ENCODE measurements at places on chromosomes 6 and 20.
A peak's percentile ranks its signal among the peaks of the same experiment; 100 is the strongest.

- no peak for DNase-seq
These were observed 378.0 kb downstream of the CD109 start for GRCh38 chr6:74073999-74074398.

- no peak for DNase-seq
These were observed 32.5 kb downstream of the KDM1B start for GRCh38 chr6:18187701-18188100.

DNA sequence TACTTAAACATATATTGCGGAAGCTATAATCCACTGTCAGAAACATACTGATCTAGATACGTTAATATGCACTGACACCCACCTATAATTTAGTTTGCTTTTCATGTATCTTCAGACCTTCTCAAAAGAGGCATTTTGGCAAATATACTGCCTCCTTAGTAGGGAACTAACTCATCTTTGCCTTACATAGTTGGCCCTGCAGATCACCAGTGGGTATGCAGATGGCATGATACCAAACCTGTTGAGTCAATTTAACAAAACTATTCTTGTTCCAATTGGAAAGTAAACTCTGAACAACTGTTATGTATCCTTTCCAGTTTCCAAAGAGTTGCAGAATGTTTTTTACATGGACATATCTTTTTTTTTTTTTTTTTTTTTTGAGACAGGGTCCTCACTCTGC is 35.6 kb upstream of the TBC1D20 start:
- no peak for DNase-seq

DNA sequence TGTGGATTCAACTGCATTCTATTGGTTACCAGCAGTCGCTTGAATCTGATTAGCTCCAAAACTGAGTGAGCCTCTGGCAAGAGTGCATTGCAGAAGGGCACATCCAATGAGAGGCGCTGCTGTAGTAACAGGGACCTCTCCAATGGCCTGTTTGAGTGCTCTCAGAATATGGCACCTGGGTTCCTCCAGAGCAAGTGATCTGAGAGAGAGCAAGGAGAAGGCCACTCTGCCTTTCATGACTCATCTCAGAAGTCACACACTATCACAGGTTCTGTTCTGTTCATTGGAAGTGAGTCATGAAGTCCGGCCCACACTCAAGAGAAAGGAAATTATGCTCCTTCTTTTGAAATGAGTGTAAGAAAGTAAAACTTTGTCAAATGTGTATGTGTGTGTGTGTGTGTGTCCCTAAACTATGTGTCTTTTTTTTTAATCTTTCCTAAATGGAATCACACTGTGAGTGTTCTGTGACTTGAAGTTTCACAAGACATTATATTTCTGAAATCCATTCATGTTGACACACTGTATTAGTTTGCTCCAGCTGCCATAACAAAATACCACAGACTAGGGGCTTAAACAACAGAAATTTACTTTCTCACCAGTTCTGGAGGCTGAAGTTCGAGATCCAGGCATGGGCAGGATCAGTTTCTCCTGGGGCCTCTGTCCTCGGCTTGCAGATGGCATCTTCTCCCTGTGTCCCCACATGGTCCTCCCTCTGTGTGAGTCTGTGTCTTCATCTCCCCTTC is 138.3 kb upstream of the CDYL start:
- DNase-seq, result peak; percentile 31

DNA sequence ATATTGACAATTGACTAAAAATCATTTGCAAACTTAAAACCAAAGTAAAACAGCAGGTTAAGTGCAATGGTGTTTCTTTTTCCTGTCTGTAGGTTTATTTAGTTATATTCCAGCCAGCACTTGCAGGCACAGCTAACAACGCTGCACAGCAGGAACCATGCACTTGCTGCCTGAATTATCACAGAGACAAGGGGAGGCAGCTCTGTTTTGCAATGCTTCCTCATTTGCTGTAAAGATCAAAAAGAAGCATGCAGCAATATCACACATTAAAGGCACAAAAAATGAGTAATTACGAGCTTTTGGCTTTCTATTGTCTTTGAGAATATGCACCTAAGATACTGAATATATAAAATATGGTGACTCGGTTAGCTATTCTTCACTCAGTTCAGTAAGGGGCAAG is 241.9 kb downstream of the EPHA7 start:
- no peak for DNase-seq

DNA sequence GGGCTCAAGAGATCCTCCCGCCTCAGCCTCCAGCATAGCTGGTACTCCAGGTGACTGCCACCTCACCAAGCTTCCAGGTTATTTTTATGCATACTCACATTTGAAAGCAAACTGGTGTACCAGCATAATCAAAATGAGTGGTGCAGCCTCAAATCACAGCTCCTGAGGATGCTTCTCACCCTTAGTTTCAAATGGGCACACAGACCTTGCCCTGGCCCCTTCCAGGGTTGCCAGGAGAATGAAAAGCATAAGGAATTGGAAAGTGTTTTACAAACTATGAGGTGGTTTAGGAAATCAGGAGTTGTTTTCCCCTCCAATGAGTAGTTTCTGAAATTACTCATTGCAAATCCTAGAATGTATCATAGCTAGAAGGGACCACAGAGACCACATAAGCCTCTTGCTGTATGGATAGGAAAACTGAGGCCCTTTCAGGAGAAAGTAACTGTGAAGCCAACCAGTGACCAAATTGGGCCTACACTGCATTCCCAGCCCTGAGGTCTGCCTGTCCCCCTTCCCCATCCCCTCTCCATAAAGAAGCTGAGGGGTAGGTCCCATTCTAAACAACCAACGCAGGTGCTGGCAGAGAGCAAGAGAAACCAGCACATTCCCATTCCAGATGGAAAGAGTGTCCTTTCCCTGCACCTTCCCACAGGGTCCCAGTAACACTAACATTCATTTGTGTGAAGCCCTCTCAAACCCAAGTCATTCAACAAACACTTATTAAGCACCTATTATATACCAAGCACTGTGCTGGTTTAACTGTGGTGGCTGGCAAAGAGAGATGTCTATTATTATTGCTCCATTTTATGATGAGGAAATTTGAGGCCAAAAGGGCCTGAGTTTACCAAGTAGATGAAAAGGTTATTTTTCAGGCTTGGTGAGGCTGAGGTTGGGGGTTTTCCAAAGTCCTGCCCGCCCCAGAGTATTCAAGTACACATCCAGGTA is 2.1 kb upstream of the E2F1 start:
- no peak for DNase-seq

DNA sequence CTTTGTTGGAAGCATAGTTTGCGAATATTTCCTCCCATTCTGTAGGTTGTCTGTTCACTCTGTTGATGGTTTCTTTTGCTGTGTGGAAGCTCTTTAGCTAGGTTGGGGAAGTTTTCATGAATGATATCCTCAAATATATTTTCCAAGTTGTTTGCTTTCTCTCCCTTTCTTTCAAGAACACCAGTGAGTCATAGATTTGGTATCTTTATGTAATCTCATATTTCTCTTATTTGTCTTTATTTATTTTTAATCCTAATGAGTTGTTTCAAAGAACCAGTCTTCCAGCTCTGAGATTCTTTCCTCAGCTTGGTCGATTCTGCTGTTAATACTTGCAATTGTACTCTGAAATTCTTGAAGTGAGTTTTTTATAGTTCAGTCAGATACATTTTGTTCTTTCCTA is 628.0 kb upstream of the ID4 start:
- no peak for DNase-seq

DNA sequence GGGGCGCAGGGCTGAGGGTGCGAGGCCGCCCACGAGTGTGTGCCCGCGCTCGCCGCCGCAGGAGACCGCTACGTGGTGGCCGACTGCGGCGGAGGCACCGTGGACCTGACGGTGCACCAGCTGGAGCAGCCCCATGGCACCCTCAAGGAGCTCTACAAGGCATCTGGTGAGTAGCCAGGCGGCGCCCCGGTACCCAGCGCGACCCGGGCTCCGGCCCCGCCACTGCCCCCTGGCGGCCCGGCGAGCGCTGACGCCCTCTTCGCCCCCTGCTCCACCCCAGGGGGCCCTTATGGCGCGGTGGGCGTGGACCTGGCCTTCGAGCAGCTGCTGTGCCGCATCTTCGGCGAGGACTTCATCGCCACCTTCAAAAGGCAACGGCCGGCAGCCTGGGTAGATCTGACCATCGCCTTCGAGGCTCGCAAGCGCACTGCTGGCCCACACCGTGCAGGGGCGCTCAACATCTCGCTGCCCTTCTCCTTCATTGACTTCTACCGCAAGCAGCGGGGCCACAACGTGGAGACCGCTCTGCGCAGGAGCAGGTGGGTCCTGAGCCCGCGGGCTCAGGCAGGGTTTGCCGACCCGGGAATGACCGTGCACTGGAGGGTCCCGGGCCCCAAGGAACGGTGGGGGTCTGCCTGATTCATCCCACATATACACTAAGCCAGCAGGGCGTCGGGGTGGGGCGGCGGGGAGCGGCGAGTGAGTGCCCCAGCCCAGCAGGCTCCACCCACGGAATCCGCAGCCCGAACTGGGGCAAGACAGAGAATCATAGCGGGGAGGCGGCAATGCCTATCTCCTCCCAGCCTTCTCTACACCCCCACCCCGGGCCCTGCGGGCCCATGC is 17.4 kb downstream of the HSPA12B start:
- DNase-seq, result no peak

DNA sequence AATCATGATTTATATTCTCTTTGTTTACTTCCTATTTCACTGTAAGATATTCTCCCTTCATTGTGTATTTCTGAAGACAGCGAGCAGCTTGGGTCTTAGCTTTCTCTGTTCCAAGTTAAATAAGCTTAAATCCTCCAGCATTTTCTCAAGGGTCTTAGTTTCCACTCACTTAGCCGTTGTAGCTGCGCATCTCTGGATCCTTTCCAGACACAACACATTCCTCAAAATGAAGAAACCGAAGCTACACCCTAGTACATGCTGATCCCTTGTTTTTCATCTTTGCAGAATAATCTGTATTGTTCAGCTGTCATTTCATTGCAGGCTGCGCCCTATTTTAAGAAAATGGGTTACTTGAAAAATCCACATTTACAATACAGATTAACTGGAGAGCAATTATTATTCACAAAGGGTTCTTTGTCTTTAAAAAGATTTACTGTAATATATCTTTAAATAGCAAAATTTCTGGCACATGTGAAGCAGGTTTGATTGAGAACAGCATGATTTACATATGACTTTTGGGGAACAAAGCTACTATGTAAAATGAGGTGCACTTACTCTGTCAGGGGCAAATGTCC is 375.8 kb downstream of the QKI start:
- DNase-seq, result no peak

Measured in activated CD4-positive, alpha-beta T cell treated with anti-CD3 and anti-CD28 coated beads for 24 hours (primary cell).